ENCODE measurements at places on chromosomes 3 and 15.

- no peak for DNase-seq
Measured at GRCh38 chr15:89408372-89409183, 74.0 kb upstream of the POLG start.

- DNase-seq = no peak
Measured at GRCh38 chr3:51715977-51716294, 9.1 kb downstream of the GRM2 start.

DNA sequence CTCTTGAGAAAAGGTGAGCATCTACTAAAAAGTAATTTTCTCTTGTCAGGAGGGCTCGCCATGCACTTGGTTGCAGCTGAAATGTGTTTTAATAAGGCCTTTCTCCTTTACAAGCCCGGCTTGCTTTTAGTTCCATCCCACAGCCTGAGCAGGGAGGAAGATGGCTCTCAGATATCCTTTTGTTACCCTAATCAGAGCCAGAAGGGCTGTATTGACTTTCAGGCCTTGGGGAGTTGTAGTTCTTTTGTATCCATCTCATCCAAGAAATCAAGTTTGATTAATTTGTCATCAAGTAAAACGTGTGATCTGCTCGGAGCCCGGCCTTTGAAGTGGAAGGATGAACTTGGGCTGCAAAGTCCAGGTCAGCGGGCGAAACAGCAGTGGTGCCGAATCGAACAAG lies 52.9 kb downstream of the EIF4E3 start:
- no peak for DNase-seq

DNA sequence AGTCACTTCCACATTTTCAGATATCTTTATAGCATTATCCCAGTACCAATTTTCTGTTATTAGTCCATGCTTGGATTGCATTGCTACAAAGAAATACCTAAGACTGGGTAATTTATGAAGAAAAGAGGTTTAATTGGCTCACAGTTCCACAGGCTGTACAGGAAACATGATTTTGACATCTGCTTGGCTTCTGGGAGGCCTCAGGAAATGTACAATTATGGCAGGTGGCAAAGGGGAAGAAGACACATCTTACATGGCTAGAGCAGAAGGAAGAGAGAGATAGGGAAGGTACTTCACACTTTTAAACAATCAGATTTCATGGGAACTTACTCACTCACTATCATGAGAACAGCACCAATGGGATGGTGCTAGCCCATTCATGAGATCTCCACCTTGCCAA lies 172.3 kb upstream of the GPR149 start:
- no peak for DNase-seq

GRCh38 chr3:142209655-142210054 lies 15.7 kb downstream of the GK5 start:
- DNase-seq = no peak

DNA sequence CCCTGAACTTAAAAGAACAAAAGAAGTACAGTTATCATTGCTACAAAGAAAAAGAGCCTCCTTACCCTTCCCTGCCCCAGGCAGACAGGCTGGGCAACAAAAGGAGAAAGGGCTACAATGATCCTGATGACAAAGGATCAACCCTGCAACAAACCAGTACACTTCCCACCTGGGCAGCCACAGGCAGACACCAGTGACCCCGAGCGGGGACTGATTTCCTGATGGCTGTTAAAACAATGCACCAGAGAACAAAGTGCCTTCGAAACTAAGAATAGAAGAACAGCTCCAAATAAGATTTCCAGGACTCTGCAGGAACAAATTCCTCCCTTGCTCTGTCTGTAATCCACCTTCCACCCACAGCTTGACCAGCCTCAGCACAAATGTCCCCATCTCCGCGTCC lies 106.3 kb upstream of the ARHGEF3 start:
- DNase-seq = no peak

DNA sequence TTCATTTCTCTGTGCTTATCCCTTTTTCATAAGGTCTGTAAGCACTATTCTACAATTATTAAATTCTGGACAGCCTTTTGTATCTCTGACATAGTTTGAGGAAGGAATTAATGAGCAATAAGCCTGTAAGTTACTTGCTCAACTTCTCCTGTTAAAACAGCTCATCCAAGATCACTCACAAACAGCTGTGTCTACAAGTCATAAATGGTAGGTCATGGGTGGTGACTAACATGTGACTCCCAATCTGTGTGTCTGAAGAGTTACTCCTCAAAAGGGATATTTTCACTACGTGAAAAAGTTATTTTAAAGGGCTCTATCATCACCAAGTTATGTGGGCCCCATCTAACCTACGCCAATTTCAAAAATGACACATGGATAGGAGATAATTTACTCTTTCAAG lies 145.2 kb upstream of the CBLB start:
- no peak for DNase-seq

GRCh38 chr3:143187111-143187510 lies 67.5 kb downstream of the CHST2 start:
- DNase-seq = no peak

- DNase-seq = no peak
Measured at GRCh38 chr3:127716384-127716783, 43.6 kb downstream of the ABTB1 start.

DNA sequence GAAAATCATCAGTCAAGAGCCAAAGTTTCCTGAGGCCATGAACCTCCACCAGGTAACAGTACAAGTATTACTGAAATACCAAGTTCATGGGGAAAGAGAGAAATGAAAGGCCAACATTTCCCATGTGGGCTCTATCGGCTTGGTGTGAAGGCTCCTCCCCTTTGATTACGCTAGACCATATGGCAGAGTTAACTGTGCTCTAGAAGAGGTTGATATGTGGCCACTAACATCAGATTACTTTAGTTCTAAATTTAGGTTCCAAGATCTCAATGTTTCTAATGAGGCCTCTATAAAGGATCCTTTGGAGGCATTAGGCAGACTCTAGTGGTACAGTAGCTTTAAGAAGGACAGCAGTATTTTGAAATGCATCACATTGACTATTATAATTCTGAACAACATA lies 127.1 kb downstream of the SEMA6D start:
- no peak for DNase-seq

GRCh38 chr3:175980486-175981090 lies 1121.5 kb downstream of the NAALADL2 start:
- DNase-seq = no peak

DNA sequence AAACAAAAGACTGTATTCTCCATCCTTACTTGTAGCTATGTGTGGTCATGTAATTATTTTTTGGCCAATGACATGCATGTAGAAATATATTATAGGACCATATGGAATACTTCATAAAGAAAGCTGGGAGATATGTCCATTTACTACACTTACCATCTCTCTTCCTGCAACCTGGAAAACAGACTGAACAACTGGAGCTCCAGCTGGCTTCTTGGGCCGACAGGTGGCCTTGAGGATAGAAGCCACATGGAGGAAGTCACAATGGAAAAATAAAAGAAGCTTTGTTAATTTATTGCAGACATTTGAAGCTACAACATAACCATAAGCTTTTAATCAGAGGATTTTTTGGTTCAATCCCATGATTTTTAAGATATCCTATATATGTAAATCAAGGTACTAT lies 167.9 kb upstream of the CBLB start:
- DNase-seq = no peak

- DNase-seq = no peak
Measured at GRCh38 chr15:65956307-65956706, 87.0 kb downstream of the RAB11A start.

- no peak for DNase-seq
Measured at GRCh38 chr15:57619746-57620145, 28.0 kb downstream of the MYZAP start.

DNA sequence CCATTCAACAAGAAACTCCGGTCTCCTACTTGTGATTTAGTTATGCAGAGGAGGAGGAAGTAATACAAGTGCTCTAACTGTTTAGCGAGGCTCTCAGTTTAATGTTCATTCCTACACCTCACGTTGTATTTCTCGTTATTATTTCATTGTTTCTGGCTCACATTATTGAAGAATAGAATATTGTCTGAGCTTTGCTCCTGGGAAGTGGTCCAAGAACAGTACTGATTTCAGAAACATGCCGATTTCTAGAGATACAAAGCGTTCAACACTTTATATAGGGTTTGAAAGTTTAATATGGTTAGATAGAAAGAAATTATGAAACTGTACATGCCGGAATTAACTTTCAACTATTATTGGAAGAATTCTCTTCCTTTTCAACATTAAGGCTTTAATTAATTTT lies 1145.5 kb downstream of the TBL1XR1 start:
- DNase-seq = no peak

DNA sequence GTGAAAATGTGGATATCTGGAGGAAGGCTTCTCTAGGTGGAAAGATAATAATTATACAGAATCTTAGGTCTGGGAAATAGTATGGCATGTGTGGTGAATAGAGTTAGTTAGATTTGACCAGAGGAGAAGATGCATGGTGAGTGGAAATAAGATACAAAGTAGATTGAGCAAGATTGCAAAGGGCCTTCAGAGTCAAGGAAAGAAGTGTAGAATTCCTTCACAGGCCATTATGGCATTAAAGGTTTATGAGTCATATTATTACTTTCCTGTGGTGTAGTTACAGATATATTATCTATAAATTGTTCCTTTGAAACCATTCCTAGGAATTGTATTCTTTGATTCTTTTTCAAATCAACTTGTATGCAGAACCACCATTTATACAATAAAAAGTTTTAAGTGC lies 660.3 kb downstream of the SI start:
- DNase-seq = no peak

DNA sequence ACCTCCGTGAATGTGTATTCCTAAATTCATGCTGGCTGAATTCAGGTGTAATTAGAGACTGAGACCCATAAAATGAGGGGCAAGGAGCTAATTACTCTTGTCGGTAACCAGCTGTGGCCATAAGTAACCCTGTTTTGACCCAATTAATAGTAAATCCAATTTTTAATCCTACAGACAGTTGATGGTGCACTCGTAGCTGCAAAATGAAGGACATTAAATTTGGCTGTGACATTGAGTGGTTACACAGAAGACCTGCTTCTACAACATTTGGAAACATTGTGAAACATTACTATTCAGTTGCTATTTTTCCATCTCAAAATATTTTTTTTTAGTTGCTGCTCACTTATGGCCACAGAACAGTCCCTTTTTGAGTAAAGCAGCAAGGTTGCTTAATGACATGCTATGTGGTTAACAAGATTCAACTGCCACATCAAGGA lies 33.0 kb downstream of the MBNL1 start:
- DNase-seq = no peak

DNA sequence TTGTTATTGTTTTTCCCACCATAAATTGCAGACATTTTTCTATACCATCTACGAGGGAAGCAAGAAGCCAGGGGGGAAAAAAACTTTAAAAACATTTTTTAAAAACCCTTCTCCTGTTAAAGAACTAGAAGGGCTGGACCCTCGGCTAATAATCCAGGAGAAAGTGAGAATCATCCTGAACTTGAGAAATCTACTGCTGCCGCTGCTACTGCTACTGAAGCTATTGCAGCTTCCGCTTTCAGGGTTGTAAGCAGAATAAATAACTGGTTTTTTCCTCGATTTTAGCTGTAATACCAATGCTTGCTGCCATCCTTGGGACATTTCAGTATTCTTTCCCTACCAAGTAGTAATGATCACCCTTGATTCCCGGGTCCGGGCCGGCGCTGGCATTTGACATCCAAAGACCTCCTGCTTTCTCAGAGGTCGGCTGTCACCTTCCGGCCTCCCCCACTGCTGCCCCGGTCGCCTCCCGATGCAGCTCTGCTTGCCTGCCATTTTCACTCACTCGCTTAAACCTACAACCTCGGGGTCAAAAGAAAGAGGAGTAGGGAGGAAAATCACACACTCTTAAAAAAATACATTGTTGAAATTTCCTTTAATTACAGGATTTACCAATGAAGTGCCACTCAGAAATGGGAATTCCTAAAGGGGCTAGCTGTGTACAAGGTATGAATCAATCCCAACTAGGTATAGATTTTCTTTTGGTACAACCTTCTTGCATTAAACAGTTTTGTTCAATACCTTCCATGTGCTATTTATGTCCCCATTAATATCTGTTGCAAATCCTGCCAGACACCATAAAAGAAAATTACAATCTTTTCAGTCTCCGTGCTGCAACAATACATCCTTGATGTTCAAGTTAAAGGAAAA lies 674 bp upstream of the MECOM start:
- no peak for DNase-seq

DNA sequence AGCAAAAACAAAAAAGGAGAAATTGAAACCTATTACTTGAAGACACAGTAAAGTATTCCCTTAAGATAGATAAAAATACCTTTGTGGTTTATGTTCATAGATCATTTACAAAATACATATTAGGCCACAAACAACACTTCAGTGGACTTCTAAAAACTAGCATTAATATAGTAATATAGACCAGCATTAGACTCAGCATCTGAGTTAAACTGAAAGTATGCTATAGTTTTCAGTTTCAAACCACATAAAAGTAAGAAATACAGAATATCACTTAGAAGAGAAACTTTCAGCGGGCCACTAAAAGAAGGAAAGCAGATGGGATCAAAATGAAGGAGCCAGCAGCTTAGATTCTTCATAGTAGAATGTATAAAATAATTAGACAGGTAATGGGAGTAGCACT lies 86.6 kb downstream of the MSL2 start:
- DNase-seq = no peak

- DNase-seq = no peak
Measured at GRCh38 chr3:148083526-148084182, 614.0 kb upstream of the AGTR1 start.

GRCh38 chr15:70495991-70496599 lies 267.3 kb downstream of the UACA start:
- DNase-seq = no peak

All from stimulated activated CD8-positive, alpha-beta memory T cell treated with anti-CD3 and anti-CD28 coated beads, Interleukin-2, amount 100 ng/mL, for 1 hour (primary cell).